ENCODE measurements at places on chromosomes 3 and 15. TPM values are rescaled to one million over a fixed set of nuclear protein-coding genes. Genes with fewer than 3 reads are reported as not detected.

HRH1 gene
- polyA plus RNA-seq: 0.15 TPM

AGTR1 gene
- polyA plus RNA-seq: 0.43 TPM

DNA sequence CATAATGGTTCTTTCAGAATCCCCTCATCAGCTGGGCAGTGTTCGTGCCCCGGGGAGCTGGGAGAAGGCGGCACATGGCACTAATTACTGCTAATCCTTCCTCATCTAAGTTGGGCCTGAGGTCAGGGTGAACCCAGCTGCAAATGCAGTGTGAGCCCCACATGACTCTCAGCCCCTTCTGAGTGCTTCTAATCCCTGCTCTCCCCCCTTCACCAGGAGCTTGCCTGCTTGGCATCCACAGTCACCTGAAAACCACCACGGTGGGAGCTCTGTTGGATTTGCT, 455 bp upstream of the TRPM1 start:
- no peak overlapping the region for H3K27ac ChIP-seq
- no peak overlapping the region for H3K4me3 ChIP-seq
- no peak for DNase-seq
- no peaks in the 10 kb centered on the region for H3K36me3 ChIP-seq

- H3K27ac ChIP-seq: no peak overlapping the region
- H3K4me3 ChIP-seq: no peak overlapping the region
- peaks cover 4% of the 10 kb centered on the region for H3K36me3 ChIP-seq
Observed at GRCh38 chr15:67685008-67685599, 140.2 kb upstream of the SKOR1 start.

DNA sequence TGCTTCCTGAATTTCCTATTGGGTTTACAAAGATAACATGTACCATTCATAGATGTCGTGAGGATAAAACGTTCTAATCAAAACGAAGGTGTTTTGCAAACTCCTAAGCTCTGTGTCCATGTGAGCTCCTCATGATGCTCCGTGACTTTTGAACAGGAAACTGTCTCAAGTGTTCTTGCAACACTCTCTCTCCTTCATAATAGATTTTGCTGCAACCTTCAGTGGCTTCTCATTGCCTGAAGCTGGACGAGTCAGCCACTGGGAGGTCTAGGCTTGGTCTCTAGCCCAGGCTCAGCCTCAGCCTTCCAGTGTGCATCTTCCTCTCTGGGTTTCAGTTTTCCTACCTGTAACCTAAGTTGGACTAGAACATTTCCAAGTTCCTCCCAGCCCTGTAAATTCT, 18.7 kb upstream of the BCL2A1 start:
- no peaks in the 10 kb centered on the region for H3K36me3 ChIP-seq
- no peak for DNase-seq
- H3K27ac ChIP-seq: peak overlapping the region; percentile 83
- H3K27me3 ChIP-seq: no peaks in the 10 kb centered on the region
- no peak overlapping the region for H3K4me3 ChIP-seq

DNA sequence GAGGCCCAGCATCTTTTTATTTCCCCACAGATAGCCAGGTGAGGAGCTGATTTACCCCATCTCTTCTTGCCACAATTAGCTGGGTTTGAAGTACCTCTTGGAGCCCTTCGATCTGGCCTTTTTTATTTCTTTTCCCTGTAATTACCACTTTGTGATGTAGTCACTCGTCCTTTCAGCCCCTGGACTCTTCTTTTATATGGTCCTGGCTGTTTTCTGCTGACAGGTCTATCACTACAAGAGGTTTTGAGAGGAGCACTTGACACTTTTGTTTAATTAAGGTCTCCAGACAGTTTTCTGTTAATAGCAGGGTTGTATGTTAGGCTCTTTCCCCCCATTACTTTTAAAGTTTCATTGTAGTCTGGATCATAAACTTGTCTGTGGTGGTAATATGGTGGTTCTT, 11.8 kb downstream of the ATXN7 start:
- H3K27me3 ChIP-seq: no peaks in the 10 kb centered on the region
- H3K36me3 ChIP-seq: no peaks in the 10 kb centered on the region
- H3K4me3 ChIP-seq: no peak overlapping the region
- H3K27ac ChIP-seq: no peak overlapping the region

- H3K4me1 ChIP-seq: peaks cover 5% of the 10 kb centered on the region
- DNase-seq: no peak
- no peak overlapping the region for H3K27ac ChIP-seq
- H3K4me3 ChIP-seq: no peak overlapping the region
Observed at GRCh38 chr3:171995486-171995885, 43.9 kb upstream of the FNDC3B start.

- H3K27me3 ChIP-seq: no peaks in the 10 kb centered on the region
- no peak for DNase-seq
- no peak overlapping the region for H3K4me3 ChIP-seq
- H3K4me1 ChIP-seq: no peaks in the 10 kb centered on the region
- H3K36me3 ChIP-seq: no peaks in the 10 kb centered on the region
Observed at GRCh38 chr3:64295594-64295993, 70.3 kb upstream of the PRICKLE2 start.

DNA sequence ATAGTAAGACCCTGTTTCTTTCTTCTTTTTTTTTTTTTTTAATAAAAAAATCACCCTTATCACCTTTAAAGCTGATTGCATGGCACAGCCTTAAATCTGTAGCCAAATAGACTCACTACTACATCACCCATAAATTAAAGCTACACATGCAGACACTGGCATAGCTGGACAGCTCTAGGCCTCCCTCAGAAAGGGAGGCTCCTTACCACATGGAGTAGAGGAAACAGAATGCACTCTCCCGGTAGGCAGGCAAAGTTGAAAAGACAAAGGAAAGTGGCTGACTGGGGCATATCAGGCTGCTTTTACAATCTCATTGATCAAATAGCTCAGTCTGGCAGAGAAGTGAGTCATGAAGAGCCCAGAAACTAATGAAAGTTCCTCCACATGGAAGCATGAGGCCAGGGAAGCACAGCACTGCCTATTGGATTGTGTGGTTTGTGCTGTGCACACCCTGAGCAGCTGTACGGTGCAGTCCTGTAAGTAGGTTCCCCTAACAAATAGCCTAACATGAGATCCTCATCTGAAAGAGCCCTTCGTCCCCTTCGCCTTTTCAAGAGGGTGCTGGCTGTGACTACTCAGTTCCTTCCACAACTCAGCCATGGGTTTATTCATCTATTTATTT, 32.7 kb upstream of the FAM98B start:
- H3K27ac ChIP-seq: no peak overlapping the region
- no peaks in the 10 kb centered on the region for H3K36me3 ChIP-seq
- DNase-seq: no peak
- no peak overlapping the region for H3K4me3 ChIP-seq
